ENCODE measurements at places on chromosomes 7 and 10. TPM values are rescaled to one million over a fixed set of nuclear protein-coding genes. Genes with fewer than 3 reads are reported as not detected.

The LIMK1 gene
- total RNA-seq, result 55.0 TPM

The CCDC71L gene
- 13.9 TPM for total RNA-seq

DNA sequence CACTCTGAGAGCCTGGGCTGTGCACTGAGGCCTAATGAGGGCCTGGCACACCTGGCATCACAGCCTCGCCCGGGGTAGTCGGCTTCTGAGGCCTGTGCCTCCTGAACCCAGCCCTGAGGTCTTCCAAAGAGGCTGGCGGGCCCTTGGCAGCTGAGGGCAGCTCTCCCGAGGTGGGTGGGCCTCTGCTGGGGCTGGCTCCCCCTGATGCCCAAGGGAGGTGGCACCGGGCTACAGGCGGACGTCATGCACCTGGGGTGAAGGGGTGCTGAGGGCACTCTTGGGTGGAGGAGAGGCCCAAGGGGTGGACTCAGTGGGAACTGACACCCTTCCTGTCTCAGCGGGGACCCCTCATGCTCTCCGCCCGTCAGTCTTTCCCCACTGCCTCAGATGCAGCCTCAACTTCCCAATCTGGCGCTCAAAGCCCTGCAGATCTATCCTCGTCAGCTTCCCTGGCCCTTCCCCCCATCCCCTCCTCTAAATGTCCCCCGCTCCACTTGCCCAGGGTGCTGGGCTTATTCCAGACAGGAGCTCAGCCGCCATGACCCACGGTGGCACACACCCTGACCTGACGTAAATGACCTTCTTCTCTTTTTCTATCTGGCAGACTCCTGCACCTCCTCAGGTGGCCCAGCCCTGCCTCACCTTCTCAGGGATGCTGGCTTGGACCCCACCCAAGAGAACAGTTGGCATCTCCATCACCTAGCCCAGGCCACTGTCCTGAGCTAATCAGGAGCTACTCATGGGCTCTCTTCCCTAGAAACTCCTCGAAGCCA lies 38.2 kb downstream of the MYL10 start:
- DNase-seq, result no peak

GRCh38 chr7:85659364-85659763 lies 472.5 kb upstream of the SEMA3D start:
- no peak for DNase-seq

DNA sequence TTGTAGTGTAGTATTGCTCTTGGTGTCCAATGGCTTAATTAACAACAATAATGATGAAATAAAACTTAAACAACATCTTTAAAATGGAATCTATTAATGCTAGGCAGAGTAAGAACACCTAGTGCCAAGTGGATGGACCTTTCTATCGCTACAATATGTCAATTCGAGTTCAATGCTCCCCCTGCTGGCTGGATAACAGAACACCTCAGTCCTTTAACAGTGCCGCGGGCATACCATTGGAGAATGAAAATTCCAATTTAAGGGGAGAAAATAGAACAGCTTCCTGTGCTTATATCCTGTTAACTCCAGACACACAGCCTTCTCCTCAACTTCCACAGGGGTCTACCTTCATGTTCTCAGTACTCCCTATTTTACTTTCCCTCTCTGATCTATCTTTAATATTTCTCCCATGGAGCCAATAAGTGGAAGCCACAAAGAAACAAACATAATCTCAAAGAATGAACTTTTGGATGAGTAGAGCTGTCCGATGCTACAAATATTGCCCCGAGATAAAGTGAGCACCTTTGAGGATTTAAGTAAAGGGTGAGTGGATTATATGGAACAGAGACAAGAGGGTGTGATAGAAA lies 41.4 kb downstream of the COL1A2 start:
- DNase-seq, result peak; percentile 74

DNA sequence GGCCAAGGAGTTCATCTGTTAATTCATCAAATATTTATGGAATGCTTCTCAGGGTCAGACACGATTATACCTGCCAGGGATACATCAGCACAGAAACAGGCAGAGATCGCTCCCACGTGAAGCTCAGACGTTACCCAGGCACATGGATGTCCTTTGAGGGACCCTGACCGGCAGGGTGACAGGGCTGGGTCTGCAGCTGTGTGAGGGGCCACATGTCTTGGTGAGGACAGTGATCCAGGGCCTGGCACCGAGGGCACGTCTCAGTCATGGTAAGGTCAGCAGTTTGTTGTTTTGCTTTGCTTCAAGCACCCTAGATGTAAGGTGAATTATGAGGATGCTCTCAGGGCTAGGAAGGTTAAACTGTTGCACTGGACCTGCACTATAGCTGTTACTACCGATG lies 227.9 kb downstream of the WDR37 start:
- DNase-seq, result no peak
